Ammon's horn (tissue), 1 donor: ENCODE measurements at places on chromosomes 7 and 10.

GRCh38 chr7:56474271-56474670, 358.1 kb upstream of the NUPR2 start:
- DNase-seq, result no peak

- DNase-seq, result no peak
Measured at GRCh38 chr10:73559590-73559989, 31.6 kb downstream of the USP54 start.

- no peak for DNase-seq
Measured at GRCh38 chr10:86339226-86339865, 27.2 kb downstream of the GRID1 start.

GRCh38 chr7:111438369-111439289, 123.7 kb downstream of the IMMP2L start:
- no peak for DNase-seq

GRCh38 chr10:132115732-132116131, 50.0 kb downstream of the JAKMIP3 start:
- DNase-seq, result no peak

DNA sequence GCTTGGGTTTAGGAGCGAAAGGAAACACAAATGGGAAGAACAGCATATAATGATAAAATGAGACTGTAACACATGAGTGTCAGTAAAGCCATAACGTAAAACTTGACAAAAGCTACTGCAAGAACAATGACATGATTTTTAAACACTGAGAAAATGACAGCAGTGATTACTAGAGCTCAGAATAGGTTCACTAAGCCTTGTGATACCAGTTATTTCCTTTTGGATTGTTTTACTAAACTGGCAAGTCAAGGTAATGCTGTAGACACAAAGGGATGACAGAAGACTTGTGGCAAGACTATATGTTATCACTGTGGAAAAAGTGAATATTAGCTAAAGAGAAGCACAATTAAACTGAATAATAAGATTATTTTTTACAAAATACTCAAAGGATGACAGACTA, 12.7 kb downstream of the NCOA4 start:
- no peak for DNase-seq

DNA sequence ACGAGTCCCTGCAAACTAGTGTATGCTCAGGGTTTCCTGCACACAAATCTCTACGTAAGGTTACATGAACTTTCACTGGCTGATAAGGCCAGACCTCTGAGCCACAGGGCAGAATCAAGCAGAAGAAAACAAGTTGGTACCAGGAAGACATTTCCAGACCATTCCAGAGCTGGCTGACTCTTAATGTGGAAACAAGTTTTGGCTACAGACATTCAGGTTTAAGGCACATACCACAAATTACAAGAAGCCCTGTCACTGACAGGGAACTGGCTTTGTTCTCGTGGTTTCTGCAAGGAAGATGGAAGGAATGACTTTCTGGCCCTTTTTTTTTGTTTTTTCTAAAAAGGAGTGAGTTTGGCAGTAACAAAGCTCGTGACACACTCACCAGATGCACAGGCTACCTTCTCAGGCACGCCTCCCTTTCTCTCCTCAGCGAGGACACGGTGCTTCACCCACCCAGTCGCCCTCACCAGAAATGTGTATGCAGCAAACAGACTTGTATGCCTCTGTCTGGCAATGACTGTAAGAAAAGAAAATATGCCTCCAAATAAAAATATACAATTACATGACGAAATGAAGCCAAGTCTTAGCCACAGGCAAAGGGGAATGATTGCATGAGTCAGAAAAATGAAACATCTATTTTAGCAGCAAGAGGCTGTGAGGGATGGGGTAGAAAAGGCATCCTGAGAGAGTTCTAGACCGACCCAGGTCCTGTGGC, 22.6 kb downstream of the PLAC9 start:
- DNase-seq, result no peak

DNA sequence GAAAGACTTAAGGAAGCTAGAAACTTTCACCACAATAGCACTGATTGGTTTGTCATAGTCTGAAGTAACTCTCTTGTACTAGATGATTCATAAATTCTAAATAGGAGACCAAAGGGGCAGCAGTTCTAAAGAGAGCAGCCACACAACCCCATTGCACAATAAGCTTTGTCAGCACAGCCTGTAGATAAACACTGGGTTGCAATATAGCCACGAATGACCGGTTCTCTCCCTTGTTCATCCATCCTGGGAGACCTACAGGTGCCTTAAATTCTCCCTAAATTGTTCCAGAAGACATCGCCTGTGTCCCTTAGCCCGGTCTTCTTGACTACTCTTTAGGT, 167.0 kb downstream of the SNX13 start:
- no peak for DNase-seq

DNA sequence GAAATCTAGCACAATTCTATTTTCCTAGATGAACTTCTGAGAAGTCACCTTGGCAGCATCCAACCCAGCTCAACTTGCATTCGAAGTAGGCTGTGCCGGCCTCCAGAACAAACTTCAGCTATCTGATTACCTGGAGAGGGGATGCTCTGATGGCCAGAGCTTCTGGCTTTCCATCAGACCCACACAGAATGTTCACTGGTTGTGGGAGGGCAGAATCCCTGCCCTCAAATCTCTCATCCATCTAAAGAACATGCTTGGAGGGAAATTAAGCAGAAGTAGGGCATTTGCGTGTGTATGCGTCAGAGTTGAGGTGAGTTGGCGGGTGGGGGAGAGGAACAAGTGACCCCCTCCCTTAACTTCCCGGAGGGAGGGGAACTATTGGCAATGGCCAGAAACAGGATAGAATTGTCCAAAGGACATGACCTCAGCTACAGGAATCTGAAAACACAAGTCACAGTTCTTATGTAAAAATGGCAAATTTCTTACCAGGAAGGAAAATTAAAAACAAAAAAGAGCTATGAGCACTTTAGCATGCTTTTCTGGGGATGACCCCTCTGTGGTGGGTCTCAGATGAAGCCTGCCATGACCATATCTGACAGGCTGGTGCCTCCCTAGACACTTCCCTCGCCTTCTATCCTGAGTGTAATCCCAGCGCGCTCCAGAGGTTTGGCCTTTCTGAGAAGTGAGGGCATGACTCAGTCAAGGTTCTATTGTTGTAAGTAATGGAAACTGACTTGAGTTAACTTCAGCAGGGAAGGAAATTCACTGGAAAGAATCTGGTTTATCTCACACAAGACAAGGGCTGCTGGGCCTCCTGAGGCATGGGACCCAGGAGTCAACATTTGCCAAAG, 278.8 kb downstream of the RPS24 start:
- no peak for DNase-seq

DNA sequence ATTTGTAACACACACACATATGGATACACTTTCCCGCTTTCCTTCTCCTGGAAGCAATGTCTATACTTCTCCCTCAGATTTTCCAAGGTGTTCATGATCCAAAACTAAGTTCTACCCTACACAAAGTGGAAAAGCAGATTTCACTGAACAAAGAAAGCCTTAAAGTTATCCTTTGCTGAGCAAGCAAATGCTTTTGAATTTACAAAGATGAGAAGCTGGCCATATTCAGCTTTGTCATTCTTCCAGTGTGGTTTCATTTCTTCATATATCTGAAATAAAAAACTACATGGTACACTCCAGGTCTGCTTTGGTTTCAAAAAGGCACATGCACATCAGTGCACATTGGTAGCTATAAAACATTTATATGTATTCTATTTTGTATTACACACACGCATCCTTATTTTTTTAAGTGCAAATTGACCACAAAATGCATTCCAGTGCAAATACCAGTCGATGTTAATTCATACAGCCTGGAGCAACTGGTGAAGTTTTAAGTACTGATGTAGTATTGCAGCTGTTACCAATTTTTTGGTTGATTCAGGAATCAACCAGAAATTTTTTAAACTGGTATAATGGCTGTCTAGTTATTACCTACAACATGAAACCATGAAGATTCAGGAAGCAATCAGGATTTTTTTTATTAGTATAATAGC, 65.5 kb upstream of the SRPK2 start:
- no peak for DNase-seq

DNA sequence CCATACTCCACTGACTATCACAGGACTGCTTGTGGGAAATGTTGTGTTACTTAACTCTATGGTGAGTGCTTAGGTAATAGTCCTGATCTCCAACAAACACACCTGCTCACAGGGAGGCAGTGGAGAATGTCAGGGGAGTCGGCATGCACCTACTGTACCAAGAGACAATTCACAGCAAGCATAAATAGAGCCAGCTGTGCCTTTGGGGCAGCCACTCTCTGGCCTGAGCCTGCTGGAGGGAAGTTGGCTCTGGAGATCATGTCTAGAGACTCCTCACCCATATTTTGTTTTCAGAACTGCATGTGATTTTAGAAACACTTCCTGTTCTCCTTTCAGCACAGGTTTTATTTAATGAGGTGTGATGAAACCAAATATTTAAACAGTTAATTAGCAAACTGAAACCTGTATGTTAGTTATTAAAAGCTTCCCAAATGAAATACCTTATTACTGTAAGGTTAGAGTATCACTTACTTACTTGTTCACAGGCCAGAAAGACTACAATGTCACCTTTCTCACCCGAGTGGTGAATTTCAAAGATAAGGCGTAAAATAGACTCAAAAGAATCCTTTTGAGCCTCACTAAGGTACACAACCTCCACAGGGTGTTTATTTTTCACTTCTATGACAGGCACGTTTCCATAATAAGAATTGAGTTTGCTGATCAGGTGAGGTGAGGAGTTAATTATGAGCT, 21.8 kb downstream of the DHX32 start:
- DNase-seq, result no peak

DNA sequence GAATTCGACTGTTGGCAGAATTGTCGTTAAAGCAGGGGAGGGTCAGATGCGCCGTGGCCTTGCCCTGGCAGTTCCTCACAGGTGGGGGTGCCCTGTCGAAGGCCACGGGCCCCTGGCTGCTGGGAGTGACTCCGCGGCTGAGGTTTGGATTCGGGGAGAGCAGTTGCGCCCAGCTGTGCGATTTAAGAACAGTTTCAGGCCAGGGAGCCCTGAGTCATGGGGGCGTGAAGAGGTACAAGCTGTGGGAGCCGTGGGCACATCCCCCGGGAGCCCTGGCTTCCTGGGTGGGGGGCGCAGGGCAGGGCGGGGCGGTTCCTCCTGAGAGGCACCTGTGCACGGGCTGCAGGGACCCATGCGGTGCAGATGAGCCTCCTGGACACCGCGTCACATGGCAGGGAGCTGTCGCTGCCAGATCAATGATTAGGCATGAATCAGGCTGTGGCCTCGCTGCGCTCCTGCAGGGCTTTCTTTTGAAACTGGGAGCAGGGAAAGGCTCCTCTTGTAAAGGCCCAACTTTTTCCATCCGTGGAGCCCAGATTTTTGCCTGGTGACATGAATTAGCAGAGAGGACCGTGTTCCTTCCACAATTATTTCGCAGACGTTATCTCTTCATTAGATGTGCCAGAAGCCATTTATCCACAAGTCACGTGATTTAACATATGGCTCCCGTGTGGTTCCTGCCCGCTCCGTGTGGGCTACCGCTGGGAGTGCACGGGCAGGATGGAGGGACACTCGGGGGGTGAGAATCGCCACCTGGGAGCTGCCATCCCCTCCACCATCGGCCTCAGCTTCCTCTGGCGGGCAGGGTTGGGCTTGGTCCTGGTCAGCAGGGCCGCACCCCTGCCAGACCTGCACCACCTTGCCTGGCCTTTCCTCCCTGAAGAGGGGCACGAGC, 918 bp downstream of the PWWP2B start:
- no peak for DNase-seq

DNA sequence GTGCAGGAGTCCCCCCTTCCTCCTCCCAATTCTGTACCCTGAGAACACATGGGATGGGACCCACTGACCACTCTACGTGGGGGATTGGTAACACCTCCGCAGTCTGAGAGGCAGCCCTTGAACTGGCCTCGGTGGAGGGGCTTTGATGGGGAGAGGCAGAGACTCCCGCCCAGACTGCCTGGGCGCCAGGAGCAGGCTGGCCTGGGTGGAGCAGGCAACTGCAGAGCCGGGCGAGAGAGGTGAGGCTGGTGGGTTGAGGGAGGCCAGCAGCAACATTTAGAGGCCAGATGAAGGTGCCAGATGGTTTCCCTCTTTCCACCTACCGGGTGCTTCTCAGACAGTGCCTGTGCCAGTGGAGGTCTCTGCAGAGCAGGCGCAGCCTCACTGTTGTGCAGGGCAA, 30.7 kb upstream of the ZNF467 start:
- no peak for DNase-seq

DNA sequence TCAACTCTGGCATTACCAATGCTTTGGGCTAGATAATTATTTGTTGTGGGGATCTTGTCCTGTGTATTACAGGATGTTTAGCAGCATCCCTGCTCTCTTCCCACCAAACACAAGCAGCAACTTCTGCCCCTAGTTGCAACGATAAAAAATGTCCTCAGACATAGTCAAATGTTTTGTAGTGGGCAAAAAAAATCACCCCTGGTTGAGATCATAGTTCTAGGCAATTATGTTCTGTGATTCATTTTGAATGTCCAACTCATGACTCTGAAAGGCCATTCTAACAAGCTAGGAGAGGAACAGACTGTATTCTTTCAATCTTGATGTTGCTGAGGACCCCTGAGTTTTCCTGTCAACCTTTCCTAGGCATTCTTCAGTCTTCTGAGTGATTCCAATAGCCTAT, 79.5 kb downstream of the RTKN2 start:
- DNase-seq, result no peak

- DNase-seq, result no peak
Measured at GRCh38 chr10:119408072-119408471, 134.4 kb downstream of the RGS10 start.

GRCh38 chr10:88858491-88858890, 6.8 kb upstream of the ANKRD22 start:
- no peak for DNase-seq

- DNase-seq, result no peak
Measured at GRCh38 chr7:42913591-42913990, 1.7 kb upstream of the C7orf25 start.

DNA sequence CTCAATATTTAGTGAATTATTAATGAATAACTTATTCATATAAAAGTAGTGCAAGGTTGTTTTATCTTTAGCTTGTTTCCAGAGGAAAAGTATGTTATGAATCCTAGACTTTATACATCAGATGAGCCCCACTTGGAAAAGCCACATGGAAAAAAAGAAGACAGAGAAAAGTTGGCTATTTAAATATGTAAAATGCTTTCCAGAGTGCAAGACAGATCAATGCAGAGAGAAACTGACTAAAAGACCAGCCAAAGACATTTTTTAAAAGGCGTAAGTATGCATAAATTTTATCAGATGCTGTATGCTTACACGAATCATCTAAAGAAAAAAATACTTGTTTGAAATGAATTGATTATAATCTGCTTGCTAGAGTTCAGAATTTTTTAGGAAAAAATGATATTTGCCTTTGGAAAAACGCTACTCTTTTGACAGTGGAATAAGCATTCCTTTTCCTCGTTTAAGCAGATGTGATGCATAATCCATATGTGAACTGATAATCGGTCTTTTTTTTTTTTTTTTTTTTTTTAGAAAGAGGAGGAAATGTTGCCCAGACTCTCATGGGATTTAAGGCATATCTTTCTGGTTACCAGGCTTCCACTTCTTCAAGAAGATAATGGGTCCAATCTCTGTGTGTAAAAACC, 70.7 kb downstream of the RELN start:
- no peak for DNase-seq

DNA sequence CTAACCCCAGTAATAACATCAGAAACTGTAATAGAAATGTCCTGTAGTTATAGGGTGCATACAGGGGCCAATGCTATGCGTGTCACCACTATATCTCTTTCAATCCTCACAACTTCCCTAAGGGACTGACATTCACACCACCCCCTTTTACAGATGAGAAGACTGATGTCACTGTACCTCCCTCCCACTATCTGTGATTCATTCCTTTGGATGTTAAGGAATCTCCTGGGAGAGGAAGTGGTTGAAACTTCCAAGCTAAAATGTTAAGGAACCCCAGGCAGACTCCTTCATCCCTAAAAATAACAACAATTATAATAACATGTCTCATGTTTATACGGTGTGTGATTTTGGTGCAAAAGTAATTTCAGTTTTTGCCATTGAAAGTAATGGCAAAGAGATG, 5.4 kb downstream of the COL13A1 start:
- DNase-seq, result no peak
